Fibroblast of mammary gland (primary cell): ENCODE measurements at places on chromosomes 5 and 9.

DNA sequence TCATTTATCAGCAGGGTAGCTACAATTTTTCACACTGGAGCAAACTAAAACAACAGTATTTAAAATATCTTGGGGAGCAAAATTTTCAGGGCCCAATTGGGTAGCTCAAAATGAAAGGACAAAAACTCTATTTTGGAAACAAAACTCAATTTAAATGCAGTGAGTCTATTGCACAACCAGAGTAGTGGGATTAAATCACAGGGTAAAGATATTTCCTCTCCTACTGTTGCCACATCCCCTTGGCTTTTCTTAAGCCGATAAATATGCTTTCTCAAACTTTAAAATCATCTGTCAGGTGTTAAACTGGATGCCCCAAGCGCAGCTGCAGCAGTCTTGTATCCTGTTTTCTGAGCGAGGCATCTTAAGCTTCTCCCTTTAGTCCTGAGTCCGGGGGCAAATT, 1474.3 kb upstream of the CDH9 start:
- no peak for DNase-seq

DNA sequence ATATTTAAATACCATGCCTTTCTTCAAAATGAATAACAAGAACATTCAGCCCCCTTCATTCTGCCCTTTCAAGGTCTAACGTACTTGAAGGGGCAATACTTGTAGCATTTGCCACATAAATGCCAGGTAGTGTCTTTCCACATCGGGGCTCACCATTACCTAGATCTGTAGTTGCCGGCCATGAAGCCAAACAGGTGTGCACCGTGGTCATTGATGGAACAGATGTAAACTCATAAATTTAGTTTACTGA, 193.0 kb downstream of the CD180 start:
- no peak for DNase-seq

DNA sequence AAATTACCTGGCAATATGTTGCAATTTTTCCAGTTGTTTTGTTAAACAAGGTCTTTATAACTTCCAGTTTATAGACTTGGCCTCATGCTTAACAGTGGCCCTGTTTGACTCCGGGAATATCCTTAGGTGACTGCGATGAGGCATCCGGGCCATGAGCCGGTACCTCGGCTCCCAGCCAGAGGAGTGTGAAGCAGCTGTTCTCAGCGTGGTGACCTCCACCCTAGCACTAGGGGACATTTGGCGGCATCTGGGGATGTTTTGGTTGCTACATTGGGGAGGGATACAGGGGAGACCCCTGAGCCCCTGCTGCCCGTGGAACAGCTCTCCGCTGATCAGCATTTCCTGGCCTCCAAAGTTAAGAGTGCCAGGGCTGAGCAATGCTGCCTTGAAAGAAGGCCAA, 533.4 kb downstream of the IRX1 start:
- no peak for DNase-seq

DNA sequence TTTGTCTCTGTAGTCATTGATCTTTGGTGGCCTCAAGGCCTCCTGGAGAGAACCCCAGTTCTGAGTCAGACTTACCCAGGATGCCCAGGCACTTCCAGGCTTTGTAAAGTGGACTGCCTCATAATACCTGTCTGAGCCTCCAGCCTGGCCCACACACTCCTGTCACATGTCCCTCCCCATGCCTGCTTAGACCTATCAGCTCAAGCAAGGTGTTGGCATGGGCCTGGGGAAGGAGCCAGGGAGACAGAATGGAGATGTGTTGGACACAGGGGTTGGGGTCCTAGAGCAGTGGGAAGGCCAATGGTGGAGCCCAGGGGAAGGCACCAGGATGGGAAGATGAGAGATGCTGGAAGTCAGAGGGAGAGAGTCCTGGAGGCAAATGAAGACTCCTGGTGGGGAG, 136.2 kb downstream of the CFAP90 start:
- no peak for DNase-seq
